ENCODE measurements at places on chromosomes 2 and 18.

DNA sequence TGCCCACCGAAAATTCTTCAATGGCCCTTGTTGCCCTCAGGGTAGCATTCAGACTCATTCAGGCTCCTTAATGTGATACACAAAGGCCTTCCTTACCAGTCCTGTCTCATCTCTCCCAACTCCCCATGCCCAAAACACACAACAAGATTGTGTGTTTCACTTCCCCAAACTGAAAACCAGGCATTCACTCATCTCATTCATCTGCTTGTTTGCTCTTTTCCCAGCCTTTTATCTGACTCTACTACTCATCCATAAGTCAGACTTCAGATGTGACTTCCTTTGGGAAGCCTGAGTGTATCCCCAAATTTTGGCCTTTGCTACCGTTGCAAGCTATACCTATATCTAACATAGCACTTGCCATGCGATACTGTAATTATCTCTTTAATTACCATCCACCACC is 9.7 kb upstream of the SLC39A10 start:
- no peak for DNase-seq

DNA sequence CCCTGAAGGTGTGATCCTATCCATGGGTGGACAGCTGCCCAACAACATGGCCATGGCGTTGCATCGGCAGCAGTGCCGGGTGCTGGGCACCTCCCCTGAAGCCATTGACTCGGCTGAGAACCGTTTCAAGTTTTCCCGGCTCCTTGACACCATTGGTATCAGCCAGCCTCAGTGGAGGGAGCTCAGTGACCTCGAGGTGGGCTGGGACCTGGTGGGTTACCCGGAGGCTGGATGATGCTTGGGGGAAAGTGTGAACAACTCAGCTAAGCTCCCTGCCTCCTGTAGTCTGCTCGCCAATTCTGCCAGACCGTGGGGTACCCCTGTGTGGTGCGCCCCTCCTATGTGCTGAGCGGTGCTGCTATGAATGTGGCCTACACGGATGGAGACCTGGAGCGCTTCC is 16.2 kb downstream of the CAD start:
- DNase-seq: no peak

GRCh38 chr2:634041-634440 is 43.2 kb downstream of the TMEM18 start:
- DNase-seq: no peak

DNA sequence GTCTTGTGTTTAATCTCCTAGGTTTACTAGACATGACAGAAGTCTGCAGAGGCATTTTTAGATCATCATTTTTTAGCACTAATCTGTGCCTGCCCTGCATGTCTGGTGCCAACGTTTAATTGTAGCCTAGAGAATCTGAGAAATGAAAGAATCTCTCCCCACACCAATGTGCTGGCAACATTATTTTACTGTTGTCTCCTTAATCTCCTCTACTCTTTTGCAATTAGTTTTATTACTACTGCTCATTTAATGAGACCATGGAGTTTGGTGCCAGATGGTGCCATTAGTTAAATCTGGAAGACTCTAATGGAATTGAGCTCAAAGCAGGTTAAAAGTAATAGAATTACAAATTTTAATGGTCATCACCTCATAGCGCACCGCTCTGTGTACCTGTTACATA is 4.0 kb upstream of the SPP2 start:
- DNase-seq: no peak

- no peak for DNase-seq
Observed at GRCh38 chr2:121160366-121160765, 124.6 kb downstream of the TFCP2L1 start.

DNA sequence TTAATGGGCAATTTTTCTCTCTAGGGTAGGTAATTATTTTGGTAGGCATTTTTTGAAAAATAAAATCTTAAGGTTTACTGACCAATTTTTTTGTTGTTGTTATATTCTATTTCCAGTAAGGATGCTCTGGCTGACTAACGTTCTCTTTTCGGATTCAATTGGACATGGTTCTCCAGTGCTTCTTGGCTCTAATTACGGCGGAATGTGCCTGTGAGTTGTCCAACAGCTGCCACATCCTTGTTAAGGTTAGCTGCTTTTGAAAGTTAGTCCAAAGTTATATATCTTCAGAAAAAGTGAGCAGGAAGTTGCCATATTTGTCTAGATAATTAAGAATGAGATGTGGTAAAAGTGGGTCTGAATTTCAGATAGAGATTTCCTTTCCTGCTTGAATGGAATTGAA is 45.8 kb upstream of the SMIM21 start:
- no peak for DNase-seq

Data from D721Med (cell line).